ENCODE measurements at places on chromosomes 6 and 20. TPM values are rescaled to one million over a fixed set of nuclear protein-coding genes. Genes with fewer than 3 reads are reported as not detected.
A peak's percentile ranks its signal among the peaks of the same experiment; 100 is the strongest.

The VGLL2 gene
- not detected for total RNA-seq

The LY6G6C gene
- 0.24 TPM for total RNA-seq

The TRAPPC3L gene
- not detected for total RNA-seq

The SLC22A16 gene
- total RNA-seq: not detected

The MEI4 gene
- total RNA-seq: 0.55 TPM

The CRISP3 gene
- not detected for total RNA-seq

GRCh38 chr6:69791065-69791471, 5.7 kb downstream of the LMBRD1 start:
- no peak for DNase-seq

DNA sequence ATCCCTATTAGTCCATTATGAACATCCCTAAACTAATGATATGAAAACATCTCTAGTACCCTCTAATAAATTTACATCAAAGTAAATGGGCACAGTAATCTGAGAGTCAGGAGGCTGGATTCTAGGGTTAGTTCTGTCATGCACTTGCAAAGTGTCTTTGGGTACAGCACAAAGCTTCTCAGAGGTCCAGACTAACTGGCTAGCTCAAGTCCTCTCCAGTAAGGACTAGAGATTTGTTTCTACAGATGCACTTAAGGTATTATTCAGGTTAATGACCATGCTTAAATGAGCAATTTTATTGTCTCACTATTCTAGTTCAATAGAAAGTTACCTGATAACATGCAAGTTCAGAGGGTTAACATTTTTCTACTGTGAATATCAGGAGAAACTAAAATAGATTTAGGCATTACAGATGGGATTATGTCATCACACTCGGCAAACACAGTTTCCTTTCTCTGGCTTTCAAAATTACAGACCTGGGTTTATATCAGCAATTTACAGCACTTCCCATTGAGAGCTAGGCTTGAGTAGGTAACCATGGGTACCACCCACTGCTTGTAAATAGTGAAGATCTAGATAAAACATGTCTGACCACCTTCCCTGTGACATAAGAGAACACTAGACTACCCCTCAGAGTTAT, 402.9 kb upstream of the RUNX2 start:
- DNase-seq: no peak

GRCh38 chr20:13432126-13432525, 206.6 kb downstream of the TASP1 start:
- DNase-seq: no peak

DNA sequence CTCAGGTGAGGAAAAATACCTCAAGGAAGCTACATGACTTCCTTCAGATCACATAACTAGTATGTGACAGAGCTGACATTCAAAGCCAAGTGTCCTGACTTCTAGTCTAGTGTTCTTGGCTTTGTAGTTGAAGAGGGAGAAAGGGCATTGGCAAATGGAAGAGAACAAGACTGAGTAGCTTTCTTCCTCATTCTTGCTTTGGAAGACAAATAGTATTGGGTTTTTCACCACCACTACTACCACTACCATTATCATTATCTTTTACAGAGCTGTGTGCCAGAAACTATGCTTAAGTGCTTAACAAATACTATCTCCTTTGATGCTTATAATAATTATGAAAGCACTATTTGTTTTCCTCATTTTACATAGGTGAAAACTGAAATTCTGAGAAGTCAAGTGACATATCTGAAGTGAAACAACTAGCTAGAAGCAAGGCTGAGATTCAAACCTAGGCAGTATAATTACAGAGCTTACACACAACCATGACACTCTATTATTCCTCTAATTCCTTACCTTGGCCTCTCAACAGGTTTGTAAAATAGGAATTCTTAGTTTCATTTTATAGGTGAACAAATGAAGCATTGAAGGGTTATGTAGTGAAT, 6.8 kb downstream of the ACSS2 start:
- no peak for DNase-seq

- no peak for DNase-seq
These were observed 30.9 kb downstream of the RAB44 start for GRCh38 chr6:36728289-36729160.

DNA sequence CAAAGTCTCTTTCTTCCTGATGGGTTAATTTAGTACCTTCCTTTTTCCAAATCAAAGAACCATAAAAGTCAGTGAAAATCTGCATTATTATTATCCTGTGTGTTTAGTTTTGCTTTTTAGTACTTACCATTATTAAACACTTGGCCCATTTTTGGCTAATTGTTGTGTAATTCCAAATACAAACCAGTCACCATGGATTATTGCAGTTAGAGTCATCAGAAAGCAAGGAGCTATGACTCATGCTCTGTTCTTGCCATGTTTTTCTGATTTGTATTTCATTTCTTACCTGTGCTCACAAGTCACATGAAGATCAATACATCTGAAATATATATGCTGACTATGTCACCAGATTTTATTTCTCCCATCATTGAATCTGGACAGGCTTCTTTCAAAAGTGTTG, 31.3 kb downstream of the SLC22A3 start:
- DNase-seq: no peak

GRCh38 chr6:43969158-43969981, 157.9 kb downstream of the MRPL14 start:
- peak; percentile 17 for DNase-seq

- peak; percentile 75 for DNase-seq
These were observed 4.0 kb upstream of the TUBB2B start for GRCh38 chr6:3231247-3232016.

DNA sequence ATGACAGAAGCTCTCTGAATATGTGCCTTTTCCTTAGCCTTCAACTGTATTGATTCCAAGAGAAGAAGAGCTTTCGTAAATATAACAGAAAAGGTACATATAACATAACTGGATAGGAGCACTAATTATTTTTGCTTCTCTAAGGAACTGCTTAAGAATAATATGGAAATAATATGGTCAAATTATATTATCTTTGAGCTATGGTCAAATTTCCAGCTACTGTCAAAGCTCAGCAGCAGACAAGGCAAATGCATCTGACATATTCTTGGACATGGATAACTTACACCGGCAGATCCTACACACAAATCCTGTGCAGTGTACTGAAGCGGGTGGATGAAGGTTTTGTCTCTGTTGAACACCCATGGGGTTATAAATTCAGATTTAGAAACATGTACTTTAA, 150.6 kb downstream of the HIVEP2 start:
- no peak for DNase-seq

- DNase-seq: no peak
These were observed 17.1 kb upstream of the GMNN start for GRCh38 chr6:24757611-24758010.

DNA sequence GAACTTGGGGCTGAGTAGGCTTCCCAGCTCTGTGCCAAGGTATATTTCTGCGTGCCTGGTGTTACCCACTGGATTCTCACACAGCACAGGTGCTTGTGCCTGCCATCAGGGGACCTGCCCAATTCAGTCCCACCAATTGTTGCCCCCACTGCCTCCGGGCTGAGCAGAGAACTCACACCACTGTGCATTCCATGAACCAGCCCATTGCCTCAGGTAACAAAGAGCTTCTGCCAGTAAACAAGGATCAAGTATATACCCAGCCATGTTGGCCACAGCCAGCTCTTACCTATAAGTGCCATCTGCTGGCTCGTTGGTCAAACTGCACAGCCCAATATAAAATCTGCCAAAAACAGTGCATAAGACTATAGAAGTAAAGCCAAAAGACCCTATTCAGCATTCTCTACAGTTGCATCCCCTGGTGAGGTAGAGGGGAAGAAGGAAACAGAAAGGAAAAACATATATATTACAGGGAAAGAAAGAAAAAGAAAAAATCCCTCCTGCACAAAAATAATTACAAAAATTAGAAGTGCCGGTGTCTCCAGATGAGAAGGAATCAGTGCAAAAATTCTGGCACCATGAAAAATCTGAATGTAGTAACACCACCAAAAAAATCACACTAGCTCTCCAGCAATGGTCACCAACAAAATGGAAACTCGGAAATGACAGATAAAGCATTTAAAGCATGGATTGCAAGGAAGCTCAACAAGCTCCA, 241.4 kb downstream of the IBTK start:
- DNase-seq: peak; percentile 46

GRCh38 chr20:43666376-43667328, at the start of gene MYBL2:
Gene MYBL2 (plus strand): TSS chr20:43667114. CDS start chr20:43667284, 170 bp downstream.
- peak; percentile 87 for DNase-seq

- no peak for DNase-seq
These were observed 43.0 kb downstream of the GSTA2 start for GRCh38 chr6:52720321-52720720.

Measured in H9 (cell line).